Activated effector memory CD4-positive, alpha-beta T cell treated with Interleukin-2 at 50 U/mL for 16 hours (primary cell): ENCODE measurements at places on chromosomes 5 and 9.
A peak's percentile ranks its signal among the peaks of the same experiment; 100 is the strongest.

GRCh38 chr9:17422994-17423680, 155.7 kb upstream of the SH3GL2 start:
- no peak for DNase-seq

GRCh38 chr5:162948677-162949076, 488.7 kb upstream of the CCNG1 start:
- DNase-seq = no peak

GRCh38 chr9:91944711-91945110, 5.3 kb downstream of the ROR2 start:
- DNase-seq = no peak

GRCh38 chr9:71079451-71079850, 42.0 kb downstream of the TRPM3 start:
- DNase-seq = no peak

DNA sequence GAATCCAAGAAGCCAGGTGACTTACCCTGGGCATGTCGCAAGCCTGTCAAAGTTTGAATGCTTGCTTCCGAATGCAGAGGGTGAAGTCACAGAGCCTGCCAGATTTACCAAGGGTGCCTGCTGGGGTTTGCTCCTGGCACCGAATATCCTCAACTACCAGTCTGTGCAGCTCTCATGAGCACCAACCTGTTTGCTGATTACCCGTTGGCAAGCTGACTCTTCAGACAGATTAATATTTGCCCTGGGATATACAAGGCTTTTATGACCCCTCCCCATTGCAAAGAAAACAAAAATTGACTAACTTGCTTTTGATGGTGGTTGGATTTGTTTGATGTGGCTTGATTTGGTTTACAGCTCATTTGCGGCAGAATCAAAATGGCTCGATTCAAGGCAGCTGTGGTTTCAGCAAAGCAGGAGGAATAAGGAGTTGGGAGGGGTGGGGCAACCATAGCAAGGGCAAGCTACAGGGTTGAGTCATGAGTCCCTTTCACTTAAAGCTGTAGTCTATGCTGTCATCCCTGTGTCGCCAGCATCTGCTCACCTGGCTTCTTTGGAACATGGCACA, 82.3 kb upstream of the AGXT2 start:
- DNase-seq = peak; percentile 36

DNA sequence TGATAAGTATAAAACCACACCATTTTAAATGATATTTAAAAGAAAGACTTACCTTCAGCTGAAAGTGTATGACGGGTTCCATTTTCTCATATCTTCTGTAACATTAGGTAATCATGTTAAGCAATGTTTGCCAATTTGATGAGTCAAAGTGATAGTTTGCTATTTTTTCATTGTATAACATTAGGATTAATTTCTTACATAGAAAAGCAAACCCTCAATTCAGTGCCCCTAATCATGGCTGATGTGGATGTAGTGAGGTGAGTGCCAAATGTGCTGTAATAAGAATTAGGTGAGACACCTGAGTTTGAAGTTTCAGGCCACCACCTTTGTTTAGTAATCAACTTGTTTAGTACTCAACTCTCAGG, 68.0 kb downstream of the UNC13B start:
- no peak for DNase-seq

DNA sequence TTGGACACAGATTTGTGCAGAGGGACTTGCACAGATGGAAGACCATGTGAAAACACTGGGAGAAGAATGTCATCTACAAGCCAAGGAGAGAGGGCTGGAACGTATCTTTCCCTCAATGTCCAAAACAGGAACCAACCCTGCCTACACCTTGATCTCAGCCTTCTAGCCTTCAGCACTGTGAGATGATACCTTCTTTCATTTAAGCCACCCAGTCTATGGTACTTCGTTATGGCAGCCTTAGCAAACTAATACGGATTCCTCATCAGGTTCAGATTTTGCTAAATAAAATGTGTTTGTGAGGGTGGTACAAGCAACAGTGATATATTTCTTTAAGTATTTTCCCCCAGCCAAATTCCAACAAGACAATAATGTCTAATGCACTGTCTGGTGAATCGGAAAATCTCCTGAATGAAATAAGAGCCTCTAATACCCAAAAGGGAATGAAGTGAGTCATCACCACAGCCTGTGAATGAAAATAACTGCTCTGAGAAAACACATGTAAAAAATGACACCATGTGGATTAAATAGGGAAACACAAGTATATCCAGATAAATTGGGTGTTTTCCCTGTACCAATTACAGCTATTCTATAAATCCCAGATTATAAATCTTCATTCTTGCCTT, 182.8 kb upstream of the TARS1 start:
- no peak for DNase-seq

- no peak for DNase-seq
Observed at GRCh38 chr9:34334337-34334824, 5.0 kb downstream of the NUDT2 start.

DNA sequence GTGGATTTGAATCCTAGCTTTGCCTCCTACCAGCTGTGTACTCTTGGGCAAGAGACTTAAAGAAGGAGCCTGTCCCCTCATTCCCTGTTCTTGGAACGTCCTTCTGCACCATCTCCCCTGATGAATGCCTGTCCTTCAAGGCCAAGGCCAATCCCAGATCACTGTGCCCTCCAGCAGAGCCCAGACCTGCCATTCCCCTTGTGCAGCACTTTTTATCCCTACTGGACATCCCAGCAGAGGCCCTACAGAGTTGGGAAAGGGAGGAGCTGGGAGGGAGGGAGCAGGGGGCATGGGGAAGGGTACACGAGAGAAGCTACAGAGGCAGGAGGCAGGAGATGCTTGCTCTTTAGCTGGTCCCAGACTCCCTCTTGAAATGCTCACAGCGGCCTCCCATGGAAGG, 223.9 kb downstream of the PBX3 start:
- no peak for DNase-seq

GRCh38 chr9:117116084-117116483, 298.8 kb downstream of the ASTN2 start:
- DNase-seq = no peak

DNA sequence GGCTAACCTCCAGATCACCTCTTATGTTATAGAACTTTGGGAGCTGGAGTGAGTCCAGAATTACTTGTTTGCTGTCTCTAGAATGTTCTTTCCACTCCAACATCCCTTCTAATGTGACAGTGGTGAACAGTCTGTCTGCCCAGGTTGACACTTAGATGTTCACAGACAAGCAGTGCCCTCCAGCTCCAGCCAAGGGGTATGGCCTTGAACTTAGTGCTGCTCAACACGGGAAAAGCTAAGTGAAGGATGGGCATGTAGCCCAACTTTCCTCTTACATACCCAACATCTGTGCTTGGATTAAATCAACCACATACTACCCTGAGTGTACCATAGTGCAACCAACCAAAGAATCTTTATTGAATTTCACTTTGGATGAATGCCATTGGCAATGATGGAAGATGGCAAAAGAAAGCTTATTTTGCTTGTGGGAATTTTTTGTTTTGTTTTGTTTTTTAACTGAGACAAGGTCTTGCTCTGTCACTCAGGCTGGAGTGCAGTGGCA, 201.2 kb downstream of the NXNL2 start:
- no peak for DNase-seq

DNA sequence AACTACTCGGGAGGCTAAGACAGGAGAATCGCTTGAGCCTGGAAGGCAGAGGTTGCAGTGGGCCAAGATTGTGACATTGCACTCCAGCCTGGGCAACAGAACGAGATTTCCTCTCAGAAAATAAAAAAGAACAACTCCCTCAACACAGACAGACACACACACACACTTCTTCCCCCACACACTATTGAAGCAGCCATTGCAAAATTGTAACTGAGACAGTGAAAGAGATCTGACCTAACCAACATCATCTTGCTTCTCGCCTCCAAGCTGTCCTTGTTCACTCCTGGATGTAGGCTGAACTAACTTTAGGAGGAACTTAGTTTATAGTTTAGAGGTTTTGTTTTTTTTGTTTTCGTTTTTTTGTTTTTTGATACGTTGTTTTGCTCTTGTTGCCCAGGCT, 13.0 kb upstream of the PLIN2 start:
- DNase-seq = no peak

DNA sequence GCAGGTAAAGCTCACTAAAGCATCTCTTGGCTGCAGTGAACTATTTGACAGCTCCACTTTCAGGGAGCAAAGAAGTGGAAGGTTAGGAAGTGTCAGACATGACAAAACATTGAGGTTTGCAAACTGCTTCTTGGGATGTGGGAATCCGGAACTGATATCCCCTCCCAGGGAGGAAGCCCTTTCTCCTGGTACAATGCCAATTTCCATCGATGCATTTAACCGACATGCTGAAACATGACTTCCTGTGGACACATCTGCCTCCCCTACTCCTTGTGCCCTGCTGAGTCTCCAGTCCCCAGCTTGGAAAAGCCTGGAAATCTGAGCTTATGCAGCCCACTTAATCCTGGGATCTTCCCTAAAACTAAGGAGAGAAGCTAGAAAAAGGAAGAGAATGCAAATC, 323.1 kb upstream of the DAP start:
- no peak for DNase-seq

DNA sequence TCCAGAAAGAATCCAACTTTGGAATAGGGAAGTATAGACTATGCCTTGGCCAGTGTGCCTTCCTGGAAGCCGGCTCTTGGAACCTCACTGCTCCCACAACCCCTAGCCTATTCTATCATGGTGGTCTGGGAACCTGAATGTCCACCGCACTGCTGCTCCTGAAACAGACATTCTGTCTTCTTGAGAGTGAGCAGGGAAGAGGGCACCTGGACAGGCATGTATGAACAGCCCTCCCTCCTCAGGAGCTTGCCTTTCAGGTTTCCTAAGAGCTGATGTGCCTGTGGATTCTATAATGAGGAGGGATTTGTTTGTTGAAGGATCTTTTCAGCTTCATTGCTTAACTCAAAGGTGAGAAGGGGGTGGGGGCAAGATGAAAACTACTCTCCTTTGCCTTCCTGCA, 55.1 kb upstream of the XPA start:
- DNase-seq = no peak

- no peak for DNase-seq
Observed at GRCh38 chr5:59992206-59992605, 98.7 kb upstream of the PDE4D start.

GRCh38 chr5:12072441-12072840, 168.2 kb upstream of the CTNND2 start:
- DNase-seq = no peak

DNA sequence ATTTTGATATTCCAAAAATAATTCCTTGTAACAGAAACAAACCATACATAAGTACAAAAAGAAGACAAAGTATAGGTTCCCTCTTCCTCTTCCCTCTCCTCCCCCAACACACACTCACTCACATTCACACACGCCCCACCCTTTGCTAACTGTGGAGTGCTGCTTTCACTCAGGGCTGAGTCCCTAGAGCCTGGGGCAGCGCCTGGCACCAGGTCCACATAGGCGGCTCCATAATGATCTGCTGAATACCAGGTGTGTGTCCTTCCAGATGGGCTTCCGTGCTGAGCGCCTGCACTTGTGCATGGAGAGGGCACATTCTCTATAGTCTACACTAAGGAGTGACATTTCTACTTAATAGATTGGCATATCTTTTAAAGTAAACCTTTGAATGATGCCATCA, 3.7 kb downstream of the SEMA4D start:
- DNase-seq = no peak

DNA sequence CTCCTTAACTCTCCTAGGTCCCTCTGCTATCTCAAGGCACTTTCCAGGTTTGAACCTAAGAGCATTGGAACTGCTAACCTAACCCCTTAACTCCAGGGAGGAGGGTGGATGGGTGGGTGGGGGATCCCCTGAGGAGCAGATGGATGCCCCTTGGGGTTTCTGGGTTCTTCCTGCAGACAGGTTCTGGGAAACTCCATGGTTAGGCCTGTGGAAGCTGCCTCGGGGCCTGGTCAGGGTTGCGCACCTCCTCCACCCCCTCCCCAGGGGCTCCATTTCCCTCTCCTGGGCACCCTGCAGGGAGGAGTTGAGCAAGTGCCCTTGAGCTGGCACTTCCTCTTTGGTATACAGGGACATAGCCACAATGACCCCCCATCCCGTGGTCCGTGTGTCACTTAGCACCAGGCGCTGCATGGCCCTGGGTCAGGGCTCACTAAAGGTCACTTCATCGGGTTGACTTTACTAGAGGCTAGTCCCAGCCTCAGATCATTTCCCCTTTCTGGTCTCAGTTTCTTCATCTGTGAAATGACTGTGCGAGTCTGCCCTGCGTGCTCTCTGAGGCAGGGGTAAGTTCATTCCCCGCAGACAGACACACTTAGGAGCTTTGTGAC, 16.0 kb downstream of the CXXC5 start:
- DNase-seq = no peak

DNA sequence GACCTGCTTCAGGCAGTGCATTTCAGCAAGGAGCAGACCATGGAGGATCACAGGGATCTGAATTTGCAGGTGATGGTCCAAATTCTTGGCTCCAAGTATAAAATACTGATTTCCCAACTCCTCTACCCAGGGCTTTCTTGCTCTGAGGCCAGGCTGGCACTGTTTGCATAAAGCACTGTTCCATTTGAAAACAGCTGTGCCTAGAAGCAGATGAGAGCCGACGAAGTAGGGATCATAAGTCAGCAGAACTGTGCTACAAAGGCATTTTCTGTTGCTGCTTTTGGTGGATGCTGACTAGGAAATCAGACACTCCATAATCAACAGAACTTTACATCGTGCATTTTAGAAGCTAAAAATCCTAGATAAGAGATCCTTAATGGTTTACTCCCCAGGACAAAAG, 126.4 kb downstream of the MAT2B start:
- no peak for DNase-seq

DNA sequence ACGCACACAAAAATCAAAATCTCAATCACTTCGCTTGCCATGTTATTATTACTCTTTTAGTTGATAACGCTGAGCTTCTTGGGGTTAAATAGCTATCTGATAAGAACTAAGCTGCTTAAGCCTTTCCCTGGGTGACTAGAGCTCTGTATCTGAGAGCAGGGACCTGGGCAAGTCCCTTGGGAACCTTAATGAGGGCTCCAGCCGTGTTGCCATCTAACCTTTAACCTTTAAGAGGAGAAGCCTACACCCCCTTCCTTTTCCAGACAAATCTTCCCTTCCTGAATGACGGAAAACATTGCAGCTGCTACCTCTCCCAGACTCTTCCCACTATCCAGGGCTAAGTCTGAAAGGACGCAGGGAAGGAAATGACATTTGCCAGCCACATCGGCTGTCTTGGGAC, 216.5 kb upstream of the RAI14 start:
- no peak for DNase-seq
